ENCODE measurements at places on chromosomes 2 and 18.

DNA sequence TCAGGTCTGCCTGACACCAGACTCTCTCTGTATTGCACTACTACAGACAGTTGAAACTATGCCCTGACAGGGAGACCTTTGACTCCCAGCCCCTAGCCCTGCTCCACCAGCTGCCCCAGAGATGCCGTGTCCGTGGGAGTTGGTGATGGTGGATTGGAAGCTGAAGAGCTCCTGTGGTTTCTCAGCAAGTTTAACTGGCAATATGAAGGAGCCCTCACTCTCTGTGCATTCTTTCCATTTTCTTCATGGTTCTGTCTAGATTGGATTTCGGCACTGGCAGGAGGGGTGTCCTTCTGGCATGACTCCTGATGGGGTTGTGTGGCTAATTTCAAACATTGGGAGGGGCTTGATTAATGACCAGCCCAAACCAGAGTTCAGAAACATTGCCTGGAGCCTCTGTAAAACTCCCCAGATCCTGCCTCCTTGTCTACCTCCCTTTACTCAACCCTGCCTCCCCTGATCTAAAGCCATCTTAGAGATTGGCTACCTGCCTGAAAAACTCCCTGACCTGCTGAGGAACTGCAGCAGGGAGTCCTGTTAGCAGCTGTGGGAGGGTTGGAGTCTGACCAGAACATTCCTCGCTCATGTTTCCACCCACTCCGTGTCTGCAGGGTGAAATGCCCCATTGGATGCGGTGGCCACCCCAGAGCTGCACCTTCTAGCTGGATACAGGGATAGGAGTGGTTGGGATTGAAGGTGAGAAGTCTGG, 206.9 kb upstream of the SPRED2 start:
- no peak for DNase-seq

- no peak for DNase-seq
These were observed 77.4 kb downstream of the THNSL2 start for GRCh38 chr2:88247531-88247930.

GRCh38 chr2:240320204-240320993, 115.1 kb upstream of the GPC1 start:
- no peak for DNase-seq

DNA sequence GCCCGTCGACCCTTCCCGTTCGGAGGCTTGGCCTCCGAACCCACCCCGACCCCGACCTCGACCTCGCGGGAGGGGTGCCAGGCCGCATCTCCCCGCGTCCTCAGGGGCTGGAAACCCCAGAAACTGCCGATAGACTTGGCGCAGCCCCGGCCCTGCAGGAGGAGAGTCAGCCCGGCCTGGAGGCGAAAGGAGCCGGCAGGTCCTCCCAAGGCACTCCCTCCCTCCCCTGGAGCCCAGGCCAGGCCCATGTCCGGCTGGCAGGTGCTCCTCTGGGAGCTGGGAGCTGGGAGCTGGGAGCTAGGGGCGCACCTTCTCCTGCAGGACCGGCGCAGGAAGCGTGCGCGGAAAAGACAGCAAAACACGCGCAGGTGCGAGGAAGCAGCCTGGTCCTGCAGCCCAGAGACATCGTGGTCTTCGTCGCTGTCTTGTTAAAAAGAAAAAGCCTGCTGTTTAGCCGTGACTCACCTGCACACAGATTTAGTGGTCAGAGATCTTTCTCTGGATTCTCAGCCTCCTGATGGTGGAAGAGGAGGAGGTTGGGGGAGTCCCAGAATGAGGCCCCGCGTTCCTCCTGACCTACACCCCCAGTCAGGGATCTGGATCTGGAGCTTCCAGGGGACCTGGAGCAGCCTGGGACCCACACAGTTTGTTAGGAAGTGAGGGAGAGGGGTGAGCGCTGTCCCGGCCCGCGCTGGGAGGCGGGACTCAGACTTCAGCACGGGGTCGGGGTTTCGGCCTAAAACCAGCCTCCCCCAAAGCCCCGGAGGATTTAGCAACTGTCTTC, 660 bp upstream of the MBP start:
- no peak for DNase-seq

DNA sequence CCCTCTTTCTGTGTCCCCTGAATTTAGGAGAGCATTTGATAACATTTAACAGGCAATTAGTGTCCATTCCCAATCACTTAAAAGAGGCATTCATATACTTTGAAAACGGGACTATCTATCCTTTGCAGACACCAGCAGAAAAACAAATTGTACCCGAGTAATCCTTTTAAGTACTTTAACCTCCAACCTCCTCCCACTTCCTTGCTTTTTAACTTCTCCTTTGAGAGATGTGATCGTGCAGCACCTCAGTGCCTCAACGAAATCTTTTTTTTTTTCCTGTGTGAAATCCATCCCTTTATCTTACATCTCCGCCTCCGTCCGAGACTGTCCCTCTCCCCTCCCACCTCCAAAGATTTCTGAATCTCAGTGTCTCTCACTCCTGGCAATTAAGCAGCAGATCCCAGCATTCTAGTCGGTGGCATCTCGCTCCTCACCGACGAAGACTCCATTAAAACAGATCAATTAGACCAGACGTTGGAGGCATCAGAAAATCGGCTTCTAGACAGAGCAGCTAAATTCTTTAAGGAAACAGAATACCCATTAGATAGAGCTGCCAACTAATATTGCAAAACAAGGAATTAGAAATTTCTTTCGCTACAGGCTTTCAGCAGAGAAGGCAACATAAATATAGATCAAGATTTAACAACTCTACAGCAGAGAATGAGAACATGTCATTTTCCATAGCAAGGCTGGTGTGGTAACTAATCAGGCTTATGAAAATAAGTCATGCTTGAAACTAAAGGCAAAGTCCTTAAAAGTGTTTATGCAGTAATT, 1.9 kb upstream of the TMEFF2 start:
- DNase-seq = no peak

GRCh38 chr2:164692114-164692513, 70.8 kb upstream of the GRB14 start:
- DNase-seq = no peak

DNA sequence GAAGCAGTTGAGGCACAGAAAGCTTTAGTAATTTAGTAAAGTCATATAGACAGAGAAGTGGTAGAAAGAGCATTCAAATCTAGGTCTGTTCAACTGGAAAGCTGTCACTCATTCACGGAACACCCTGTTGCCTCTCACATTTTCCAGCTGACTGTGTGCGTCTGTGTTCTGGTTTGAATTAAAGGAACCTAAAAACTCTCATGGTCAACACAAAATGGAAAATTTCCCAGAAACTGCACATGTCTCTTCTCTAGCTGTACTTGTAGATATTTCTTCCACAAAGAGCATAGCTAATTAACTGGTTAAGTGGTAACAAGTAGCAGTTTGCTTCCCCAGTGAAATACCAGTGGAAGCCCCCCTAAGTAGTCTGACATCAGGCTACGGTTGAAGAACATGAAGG, 390.8 kb downstream of the TGIF1 start:
- DNase-seq = no peak

GRCh38 chr2:121212661-121213325, 72.2 kb downstream of the TFCP2L1 start:
- DNase-seq = no peak

Measured in activated T-cell treated with anti-CD3 and anti-CD28 coated beads, Interleukin-2, amount 50 U/mL, for 1 hour (primary cell).